ENCODE measurements at places on chromosomes 2 and 18.

- DNase-seq = peak; percentile 100
These were observed 581 bp upstream of the PPM1B start for GRCh38 chr2:44167908-44168680.

DNA sequence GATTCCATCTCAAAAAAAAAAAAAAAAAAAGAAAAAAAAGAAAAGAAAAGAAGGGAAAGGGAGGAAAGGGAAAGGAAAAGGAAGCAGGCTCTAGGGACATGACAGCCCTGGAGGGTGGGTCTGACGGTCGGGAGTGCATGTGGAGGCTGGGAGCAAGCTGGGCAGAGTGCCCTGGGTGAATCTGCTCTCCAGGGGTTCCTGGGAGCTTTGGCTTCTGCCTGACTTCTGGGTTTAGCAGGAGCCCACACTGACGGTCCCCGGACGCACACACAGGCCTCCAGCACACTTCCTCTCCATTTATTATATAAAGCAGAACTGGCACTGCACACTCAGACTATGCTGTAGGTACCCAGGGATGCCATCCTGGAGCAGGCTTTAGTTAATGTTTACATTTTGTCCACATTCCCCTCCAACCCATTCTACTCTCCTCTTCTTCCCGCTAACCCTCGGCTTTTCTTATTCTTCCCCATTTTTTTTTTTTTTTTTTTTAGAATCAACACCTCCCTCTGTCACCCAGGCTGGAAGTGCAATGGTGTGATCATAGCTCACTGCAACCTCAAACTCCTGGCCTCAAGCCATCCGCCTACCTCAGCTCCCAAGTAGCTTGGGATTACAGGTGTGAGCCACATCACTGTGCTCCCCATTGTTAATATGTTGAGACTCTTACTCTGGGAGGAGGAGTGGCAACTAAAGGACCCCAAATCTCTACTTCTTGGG is 151.1 kb upstream of the SLC1A4 start:
- DNase-seq = peak; percentile 21

GRCh38 chr2:161030260-161031063 is 129.8 kb upstream of the TANK start:
- DNase-seq = no peak

- no peak for DNase-seq
These were observed 128.4 kb upstream of the SEC11C start for GRCh38 chr18:59011289-59011688.

- no peak for DNase-seq
These were observed 229.9 kb upstream of the DTNA start for GRCh38 chr18:34480162-34480700.

GRCh38 chr2:234172066-234172465 is 121.6 kb downstream of the SPP2 start:
- no peak for DNase-seq

DNA sequence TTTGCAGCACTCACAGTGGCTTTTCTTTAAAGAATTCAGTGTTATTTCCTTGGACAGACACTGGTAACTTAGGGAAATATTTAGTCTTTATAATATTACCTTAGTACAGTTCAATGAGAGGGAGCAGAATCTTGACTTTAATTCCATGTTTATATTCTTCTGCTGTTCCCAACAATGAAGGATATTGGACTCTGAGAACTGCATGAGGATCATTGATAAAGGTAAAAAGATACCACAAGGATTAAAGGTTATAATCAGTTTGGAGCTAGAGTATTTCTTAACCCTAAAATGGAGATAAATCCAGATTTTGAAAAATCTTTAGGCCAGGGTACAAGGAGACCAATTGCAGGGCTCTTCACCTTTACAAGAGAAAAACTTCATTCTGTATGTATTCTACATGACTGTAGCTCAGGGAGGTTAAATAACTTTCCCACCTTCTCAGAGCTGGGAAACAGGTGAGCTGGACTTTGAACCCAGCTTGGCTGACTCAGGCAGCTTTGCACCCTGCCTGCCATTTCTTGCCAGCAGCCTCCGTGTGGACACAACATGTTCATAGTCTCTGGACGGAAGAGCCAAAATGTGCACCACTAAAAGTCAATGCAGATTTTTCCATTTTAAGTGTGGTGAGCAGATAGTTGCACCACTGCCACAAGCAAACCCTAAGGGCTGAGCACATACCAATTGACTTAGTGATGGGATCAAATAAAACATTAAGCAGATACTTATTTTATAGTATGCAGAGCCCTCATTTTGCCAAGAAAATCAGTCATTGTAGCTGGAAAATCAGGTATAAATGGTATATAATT is 26.7 kb downstream of the UPP2 start:
- DNase-seq = no peak

- DNase-seq = no peak
These were observed 358.4 kb upstream of the SALL3 start for GRCh38 chr18:78621141-78621755.
